ENCODE measurements at places on chromosomes 1 and 21.

DNA sequence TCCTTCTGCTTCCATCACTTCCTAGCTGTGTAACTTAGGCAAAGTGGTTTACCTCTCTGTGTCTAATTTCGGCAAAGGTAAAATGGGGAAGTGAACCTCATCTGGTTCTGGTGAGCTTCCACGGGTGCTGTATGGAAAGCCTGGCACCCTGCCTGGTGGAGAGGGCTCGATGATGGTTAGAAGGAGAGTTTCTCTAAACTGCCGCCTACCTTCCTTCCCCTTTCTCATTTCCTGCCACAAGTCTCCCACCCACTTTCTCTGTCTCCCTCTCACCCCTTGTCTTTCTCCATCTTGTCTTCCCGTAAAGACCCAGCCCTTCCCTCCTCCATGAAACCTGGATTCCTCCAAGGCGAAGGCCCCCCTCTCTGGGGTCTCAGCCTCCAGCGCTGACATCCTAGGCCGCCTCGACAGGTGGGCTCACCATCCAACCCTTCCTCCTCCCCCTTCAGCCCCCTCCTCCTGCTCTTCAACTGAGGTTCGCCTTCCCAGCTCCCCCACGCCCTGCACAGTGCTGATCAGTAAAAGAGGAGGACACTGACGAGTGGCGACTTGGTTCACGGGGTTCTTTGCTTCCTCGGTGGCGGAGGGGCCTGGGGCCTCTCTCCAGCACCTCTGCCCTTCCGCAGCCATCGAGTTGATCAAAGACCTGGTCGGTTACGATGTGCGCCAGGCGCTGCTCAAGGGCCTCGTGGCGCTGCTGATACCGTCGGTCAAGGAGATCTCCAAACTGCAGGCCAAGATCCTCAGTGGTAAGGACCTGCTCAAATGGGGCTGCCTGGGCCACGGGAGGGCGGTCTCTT lies 7.3 kb downstream of the RNU5D-1 start:
- DNase-seq = no peak

DNA sequence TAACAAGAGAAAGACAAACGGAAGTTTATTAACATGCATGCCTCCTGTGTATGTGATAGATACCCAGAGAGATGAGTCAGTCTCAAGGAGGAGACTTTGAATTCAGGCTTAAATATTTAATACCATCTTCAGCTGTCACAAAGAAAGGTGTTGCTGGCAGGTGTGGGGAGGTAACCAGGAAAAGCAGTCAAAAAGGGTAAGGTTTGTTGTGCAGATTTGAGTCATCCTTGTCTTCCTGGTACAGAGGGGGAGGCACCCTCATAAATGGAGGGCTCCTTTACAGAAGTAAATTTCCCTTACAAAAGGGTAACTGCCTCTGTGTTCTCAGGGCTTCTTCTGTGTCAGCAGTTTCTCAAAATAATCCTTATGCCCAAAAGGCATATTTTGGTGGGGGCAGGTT lies 75.2 kb upstream of the B3GALT5 start:
- no peak for DNase-seq

GRCh38 chr1:87061742-87062156 lies 147.3 kb downstream of the HS2ST1 start:
- DNase-seq = no peak

- DNase-seq = no peak
Measured at GRCh38 chr1:224357626-224358124, 996 bp downstream of the CNIH4 start.

- no peak for DNase-seq
Measured at GRCh38 chr1:241396747-241397681, 40.0 kb upstream of the RGS7 start.

- peak; percentile 34 for DNase-seq
Measured at GRCh38 chr1:55150880-55151588, 64.1 kb downstream of the USP24 start.

DNA sequence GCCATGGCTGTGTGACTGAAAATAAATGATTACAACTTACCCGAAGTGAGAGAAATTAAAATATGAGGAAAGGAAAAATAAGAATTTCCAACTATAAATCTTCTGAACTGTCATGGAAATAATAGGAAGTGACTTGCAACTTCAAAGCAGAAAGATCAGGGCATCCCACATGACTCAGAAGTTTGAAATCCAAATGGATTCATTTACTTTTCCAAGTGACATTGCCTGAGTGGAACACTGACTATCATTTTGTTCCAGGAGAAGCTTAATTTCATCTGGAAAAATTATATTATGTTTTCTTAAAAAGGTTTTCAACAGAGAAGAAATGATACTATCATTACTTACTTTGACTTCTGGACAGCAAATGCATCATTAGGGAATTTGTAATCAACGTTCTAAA lies 110.8 kb downstream of the GREM2 start:
- no peak for DNase-seq

DNA sequence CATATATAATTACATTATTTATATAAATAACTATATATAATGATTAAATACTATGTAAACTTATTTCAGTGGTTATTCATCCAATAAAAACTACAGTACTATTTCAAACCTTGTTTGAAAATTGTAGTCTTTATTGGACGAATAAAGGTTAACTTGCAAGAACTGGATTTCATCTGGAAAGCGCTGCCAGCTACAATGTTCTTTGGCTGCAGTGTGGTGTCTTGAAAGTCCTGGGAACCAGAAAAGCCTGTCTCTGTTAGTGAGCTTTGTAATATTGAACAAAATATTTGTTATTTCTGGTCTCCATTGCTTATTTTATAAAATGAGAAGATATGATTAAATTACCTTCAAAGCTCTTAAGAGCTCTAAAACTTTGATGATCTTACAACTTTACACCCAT lies 763.6 kb downstream of the ADGRL2 start:
- DNase-seq = no peak

GRCh38 chr1:243620096-243620495 lies 229.9 kb downstream of the AKT3 start:
- DNase-seq = no peak
